ENCODE measurements at places on chromosomes 12 and 14.

DNA sequence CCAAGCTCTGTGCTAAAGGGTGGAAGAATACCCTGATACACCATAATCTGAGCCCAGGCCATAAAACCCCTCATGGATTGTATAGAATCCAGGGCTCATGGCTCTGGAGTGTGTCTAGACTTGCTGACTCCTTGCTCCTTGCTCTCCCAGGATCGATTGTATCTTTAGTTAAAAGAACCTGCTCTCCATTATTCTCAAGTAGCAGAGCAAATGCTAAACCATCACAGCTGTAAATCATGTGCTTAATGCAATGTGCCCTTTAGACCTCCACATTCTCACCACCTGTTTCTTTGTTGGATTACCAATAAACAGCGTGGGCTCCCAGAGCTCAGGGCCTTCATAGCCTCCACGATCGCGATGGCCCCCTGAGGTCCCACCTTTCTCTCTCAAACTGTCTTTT, 411.6 kb upstream of the FBXO33 start:
- DNase-seq = no peak

- no peak for DNase-seq
These were observed 16.2 kb upstream of the MYL2 start for GRCh38 chr12:110936367-110937103.

DNA sequence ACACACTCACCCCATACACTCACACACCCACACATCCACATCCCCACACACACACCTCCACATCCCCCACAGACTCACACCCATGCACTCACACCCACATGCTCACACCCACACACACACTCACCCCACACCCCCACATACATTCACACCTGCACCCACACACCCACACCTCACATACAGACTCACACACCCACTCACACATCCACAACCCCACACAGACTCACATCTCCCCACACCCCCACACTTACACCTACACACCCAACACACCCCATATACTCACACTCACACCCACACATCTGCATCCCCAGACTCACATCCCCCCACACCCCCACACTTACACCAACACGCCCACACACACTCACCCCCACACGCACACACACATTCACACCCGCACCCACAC, 171.8 kb downstream of the GLT1D1 start:
- DNase-seq = no peak

- no peak for DNase-seq
These were observed 37.7 kb downstream of the PPFIBP1 start for GRCh38 chr12:27561535-27562350.

- DNase-seq = no peak
These were observed 218.2 kb downstream of the TMTC3 start for GRCh38 chr12:88360343-88360742.

Measured in astrocyte of the hippocampus (primary cell).